ENCODE measurements at places on chromosomes 3 and 15.

DNA sequence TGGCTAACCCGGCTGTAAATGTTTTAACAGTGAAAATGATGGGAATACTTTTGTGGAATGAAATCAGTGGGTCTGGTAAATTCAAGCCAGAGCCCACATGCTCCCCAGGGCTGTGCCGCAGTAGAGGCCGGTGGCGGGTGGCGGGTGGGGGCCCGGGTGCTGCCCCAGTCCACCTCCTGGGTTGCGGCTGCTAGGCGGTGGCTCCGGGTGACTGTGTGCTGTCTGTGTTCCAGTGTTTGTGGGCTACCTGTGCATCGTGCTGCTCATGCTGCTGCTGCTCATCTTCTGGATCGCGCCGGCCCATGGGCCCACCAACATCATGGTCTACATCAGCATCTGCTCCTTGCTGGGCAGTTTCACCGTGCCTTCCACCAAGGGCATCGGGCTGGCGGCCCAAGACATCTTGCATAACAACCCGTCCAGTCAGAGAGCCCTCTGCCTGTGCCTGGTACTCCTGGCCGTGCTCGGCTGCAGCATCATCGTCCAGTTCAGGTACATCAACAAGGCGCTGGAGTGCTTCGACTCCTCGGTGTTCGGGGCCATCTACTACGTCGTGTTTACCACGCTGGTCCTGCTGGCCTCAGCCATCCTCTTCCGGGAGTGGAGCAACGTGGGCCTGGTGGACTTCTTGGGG, 14.9 kb upstream of the NIPA2 start:
- no peak for DNase-seq

- DNase-seq, result no peak
Measured at GRCh38 chr15:59210186-59210585, 3.5 kb downstream of the LDHAL6B start.

DNA sequence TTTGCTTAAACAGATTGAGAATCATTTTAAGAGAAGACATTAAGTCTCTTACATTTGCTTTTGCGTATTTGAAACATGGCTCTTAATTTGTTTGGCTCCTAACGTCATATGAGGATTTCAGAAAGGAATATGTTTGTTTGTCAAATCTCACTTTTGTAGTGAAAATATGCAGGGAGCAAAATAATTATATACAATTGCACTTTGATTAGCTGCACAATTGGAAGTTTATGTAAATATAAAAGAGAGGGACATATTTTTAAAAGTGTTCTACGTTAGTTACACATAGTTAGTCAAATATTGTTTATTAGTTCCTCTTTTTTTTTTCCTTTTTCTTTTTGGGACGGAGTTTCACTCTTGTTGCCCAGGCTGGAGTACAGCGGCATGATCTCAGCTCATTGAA, 42.7 kb upstream of the GOLIM4 start:
- DNase-seq, result no peak

DNA sequence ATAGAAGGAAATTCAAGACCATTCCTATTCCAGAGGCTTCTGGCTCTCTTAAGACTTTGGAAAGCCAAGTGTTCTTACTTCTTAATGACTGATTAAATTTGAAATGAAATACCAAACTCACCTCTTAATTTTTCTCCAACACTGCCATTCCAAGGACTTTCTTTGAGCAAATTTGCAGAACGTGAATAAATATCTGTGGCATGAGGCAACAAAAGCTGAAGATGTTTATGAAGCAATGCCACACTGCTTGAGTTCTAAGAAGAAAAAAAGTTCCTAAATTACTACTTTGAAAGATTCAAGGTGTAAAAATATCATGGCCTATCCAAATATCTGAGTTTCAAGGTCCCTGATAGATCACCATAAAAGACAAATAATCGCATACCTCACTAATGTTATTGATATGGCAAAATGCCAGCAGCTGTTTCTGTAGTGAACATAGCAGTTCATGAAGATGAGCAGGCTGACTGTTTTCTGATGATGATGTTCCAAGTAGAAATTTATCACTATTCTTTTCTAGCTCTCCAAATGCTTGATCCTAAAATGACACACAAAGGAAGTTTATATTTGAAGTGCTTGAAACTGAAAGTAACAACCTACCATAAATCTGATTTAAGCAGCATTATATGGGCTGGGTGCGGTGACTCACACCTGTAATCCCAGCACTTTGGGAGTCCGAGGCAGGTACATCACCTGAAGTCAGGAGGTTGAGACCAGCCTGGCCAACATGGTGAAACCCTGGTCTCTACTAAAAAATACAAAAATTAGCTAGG, 104.4 kb downstream of the HERC1 start:
- no peak for DNase-seq
